ENCODE measurements at places on chromosomes 4 and X.

DNA sequence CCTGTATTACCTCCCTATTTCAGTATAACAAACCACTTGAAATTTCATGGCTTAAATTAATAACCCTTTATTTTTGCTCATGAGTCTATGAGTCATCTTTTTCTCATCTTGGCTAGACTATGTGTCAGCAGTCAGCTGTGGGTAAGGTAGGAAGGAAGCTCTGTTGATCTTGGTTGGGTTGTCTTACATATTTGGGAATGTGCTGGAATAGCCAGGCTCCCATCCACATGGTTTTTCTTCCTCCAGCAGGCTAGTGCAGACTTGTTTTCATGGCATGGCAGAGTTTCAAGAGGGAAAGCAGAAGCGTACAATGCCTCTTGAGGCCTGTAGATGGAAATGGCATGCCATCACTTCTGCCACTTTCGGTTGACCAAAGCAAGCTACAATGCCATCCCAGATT is 89.7 kb downstream of the LINC00632 start:
- DNase-seq = no peak

- no peak for DNase-seq
Observed at GRCh38 chr4:98524230-98524629, 134.2 kb downstream of the TSPAN5 start.

GRCh38 chr4:66629927-66630326 is 915.4 kb downstream of the CENPC start:
- DNase-seq = no peak

GRCh38 chr4:155802190-155802959 is 43.6 kb downstream of the GUCY1B1 start:
- DNase-seq = no peak

DNA sequence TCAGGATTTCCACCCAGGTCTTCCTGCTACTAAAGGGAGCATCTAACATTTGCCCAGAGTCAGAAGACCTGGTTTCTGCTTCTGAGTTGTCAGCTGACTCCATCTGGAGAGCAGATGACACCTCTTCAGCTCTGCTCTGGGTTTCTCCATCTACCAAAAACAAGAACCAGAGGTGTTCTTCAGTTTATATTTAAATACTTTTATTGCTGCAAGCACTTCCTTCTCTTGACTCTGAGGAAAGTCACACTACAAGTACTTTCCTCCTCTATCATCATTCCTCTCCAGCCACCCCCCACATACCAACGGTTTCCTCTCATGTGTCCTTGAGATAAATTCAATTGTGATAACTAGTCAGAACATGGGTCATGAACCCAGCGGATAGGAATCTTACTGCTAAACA is 88.4 kb downstream of the PPP3CA start:
- DNase-seq = no peak

- no peak for DNase-seq
Observed at GRCh38 chr4:155532373-155533085, 134.1 kb upstream of the GUCY1A1 start.

DNA sequence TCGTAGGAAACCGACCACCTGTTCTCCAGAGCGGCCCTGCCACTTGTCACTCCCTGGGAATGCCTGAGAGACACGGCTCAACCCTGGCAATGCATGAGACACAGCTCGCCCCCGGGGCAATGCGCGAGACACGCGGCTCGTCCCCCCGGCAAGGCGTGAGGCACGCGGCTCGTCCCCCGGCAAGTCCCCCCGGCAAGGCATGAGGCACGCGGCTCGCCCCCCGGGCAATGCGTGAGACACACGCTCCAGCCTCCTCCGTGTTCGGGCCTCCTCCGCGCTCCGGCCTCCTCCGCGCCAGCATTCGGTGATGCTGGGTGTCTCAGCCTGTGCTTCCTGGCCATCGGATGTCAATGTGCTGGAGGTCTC is 27.5 kb upstream of the CPLX1 start:
- DNase-seq = no peak

DNA sequence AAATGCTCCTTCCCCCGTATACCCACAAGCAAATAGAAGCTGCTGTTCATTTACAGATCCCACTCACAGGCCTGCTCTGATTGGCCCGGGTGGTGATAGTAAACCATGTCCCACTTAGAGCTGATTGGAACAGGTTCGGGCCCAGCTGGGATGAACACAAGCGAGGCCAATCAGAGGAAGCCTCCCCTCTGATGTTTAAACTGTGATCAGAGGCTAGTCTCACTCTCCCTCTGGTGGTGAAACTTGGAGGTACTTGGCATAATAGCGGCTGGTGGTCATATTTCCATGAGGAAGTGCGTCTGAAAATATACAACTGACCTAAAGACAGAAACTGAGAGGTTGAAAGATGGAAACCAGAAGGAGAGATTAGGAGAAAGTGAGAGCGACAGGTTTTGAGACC is 51.5 kb upstream of the TRPC3 start:
- no peak for DNase-seq

- DNase-seq = no peak
Observed at GRCh38 chr4:8289151-8289750, 19.7 kb downstream of the HTRA3 start.

DNA sequence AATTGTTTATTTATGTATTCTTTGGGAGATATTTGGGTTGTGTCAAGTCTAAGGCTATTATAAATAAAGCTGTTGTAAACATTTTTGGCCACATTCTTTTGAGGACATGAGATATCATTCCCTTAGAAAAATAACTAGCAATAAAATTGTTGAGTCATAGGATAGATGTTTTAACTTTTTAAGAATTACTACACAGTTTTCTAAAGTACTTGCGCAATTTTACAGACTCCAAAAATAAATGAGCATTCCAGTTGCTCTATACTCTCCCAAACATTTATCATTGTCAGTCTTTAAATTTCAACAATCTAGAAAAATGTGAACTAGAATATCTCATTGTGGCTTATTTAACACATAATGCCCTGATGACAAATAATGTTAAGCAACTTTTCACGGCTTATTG is 189.1 kb upstream of the ADGRL3 start:
- DNase-seq = no peak

Measured in head of caudate nucleus (tissue), 42 donors.